ENCODE measurements at places on chromosomes 7 and 10. TPM values are rescaled to one million over a fixed set of nuclear protein-coding genes. Genes with fewer than 3 reads are reported as not detected.

Gene PTF1A
- total RNA-seq: not detected

- no peak for DNase-seq
These were observed 45.3 kb upstream of the EN2 start for GRCh38 chr7:155412416-155413253.

Gene LRIT1
- total RNA-seq: not detected

DNA sequence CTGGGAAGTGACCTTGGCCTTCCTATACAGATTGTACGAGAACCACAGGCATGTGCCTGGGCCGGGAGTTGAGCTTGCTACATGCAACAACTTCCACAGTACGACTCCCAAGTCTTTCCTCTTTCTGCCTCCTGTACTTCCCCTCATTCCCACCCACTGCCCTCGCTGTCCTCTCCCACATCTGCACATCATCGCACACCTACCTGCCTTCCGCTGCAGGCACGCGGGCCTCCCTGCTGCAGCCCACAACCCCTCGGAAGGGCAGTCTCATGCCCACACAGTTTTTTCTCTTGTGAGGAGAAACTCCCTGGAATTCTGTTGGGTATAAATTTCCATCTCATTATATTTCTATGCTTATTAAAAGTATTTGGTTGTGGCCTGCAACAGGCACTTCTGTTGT is 117.2 kb downstream of the ACTR3B start:
- no peak for DNase-seq

Gene HIPK2
- total RNA-seq: 131 TPM

Gene TMEM178B
- total RNA-seq: 48.7 TPM

GRCh38 chr10:48257407-48257961 is 17.0 kb downstream of the FRMPD2 start:
- no peak for DNase-seq

Gene PKD1L1
- 1.1 TPM for total RNA-seq

- DNase-seq: no peak
These were observed 61.9 kb downstream of the TMEM26 start for GRCh38 chr10:61391281-61391680.

GRCh38 chr10:15712883-15713282 is 6.8 kb downstream of the ITGA8 start:
- DNase-seq: no peak

Data from right atrium auricular region (tissue), 2 donors.